ENCODE measurements at places on chromosomes 16 and 17.
A peak's percentile ranks its signal among the peaks of the same experiment; 100 is the strongest.

DNA sequence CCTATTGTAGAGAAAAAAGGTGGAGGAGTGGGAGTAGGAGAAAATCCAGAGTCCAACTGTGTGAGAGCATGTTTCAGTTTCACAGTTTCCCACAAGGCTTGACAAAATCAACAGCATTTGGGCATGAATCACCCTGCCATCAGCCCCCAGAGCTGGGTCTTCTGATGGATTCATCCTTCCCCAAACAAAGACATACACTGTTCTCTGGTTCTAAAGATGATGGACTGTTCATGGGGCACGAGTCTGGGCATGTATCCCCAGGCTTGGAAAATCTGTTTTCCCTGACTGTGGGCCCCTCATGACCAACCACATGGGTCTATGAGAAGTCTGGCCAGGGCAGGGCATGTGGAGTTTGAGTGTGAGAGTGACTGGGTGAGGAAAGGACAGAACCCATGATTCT is 210.4 kb upstream of the IRX5 start:
- no peaks in the 10 kb centered on the region for H3K4me1 ChIP-seq
- no peaks in the 10 kb centered on the region for H3K27me3 ChIP-seq
- H3K4me3 ChIP-seq: no peak overlapping the region
- H3K27ac ChIP-seq: no peak overlapping the region

GRCh38 chr17:32388613-32389459 is 38.9 kb downstream of the ZNF207 start:
- H3K27ac ChIP-seq: no peak overlapping the region
- H3K36me3 ChIP-seq: no peaks in the 10 kb centered on the region
- H3K4me3 ChIP-seq: no peak overlapping the region
- no peak for DNase-seq
- no peaks in the 10 kb centered on the region for H3K4me1 ChIP-seq

DNA sequence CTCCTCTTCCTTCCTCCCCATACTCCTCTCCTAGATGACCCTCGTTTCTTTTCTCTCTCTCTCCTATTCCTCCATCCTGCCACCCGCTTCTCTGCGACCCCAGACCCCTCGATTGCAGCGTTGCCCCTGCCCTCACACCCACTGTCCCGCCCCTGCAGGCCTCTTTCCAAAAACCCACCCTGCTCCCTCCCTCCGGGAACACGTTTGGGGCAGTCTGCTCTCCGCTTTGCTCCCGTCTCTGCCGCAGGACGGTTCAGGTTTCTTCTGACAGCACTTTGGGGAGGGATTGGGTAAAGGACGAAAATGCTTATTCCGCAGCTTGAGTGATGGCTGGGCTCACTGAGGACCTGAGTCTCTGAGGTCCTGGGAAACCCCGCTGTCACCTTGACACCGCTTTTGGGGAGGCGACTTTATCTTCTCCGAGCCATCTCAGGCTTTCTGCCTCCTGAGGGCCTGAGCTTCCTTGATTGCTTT is 690 bp downstream of the NDE1 start:
- DNase-seq: no peak
- no peaks in the 10 kb centered on the region for H3K36me3 ChIP-seq
- H3K4me1 ChIP-seq: peaks cover 52% of the 10 kb centered on the region
- peak overlapping the region; percentile 75 for H3K4me3 ChIP-seq
- peak overlapping the region; percentile 98 for H3K27ac ChIP-seq
- no peaks in the 10 kb centered on the region for H3K27me3 ChIP-seq

- peak overlapping the region; percentile 100 for H3K27ac ChIP-seq
These were observed 1.3 kb downstream of the RILP start for GRCh38 chr17:1648173-1648962.

GRCh38 chr17:37220607-37220953 is 155.2 kb upstream of the C17orf78 start:
- H3K27ac ChIP-seq: no peak overlapping the region
- peaks cover 4% of the 10 kb centered on the region for H3K36me3 ChIP-seq
- no peak for DNase-seq

DNA sequence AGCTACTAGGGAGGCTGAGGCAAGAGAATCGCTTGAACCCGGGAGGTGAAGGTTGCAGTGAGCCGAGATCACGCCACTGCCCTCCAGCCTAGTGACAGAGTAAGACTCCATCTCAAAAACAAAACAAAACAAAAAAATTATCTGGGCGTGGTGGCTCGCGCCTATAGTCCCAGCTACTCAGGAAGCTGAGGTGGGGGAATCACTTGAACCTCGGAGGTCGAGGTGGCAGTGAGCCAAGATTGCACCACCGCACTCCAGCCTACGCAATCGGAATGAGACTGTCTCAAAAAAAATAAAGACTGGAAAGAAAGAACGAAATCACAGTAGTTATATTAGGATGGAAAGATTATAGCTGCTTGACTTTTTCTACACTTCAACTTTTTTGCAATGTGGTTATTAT is 18.9 kb downstream of the COG1 start:
- peaks cover 24% of the 10 kb centered on the region for H3K36me3 ChIP-seq
- H3K27me3 ChIP-seq: no peaks in the 10 kb centered on the region
- no peak overlapping the region for H3K27ac ChIP-seq
- H3K4me1 ChIP-seq: no peaks in the 10 kb centered on the region
- H3K4me3 ChIP-seq: no peak overlapping the region
- DNase-seq: no peak

DNA sequence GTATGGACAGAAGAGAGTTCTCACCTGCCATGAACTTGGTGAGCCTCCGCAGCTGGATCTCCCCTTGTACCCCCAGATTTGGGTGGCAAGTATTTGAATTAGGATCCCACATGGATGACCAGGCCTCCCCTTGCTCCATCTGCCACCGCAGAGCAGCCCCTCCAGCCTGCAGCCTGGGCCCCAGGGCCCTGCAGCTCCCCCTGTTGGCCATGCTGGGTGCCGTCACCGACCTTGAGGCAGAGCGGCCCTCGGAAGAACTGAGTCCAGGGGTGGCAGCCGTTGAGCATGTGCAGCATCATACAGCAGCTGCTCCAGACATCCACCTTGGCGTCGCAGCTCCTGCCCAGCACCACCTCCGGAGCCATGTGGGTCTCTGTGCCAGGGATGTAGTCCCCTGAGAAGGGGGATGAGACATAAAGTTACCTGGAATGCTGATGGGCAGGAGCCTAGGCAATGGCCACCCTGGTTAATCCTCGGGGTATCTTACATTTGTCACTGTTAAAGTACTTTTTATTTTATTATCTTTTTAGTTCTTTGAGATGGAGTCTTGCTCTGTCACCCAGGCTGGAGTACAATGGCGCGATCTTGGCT is 9.0 kb upstream of the SPATA32 start:
- H3K36me3 ChIP-seq: peaks cover 82% of the 10 kb centered on the region
- no peaks in the 10 kb centered on the region for H3K27me3 ChIP-seq
- peaks cover 3% of the 10 kb centered on the region for H3K4me1 ChIP-seq
- no peak for DNase-seq
- H3K27ac ChIP-seq: no peak overlapping the region
